ENCODE measurements at places on chromosomes 12 and 14. TPM values are rescaled to one million over a fixed set of nuclear protein-coding genes. Genes with fewer than 3 reads are reported as not detected.

- no peak for DNase-seq
Observed at GRCh38 chr14:59363531-59364226, 101.5 kb downstream of the GPR135 start.

GRCh38 chr14:65332141-65332871 is 80.2 kb upstream of the FUT8 start:
- no peak for DNase-seq

GRCh38 chr12:47377414-47378221 is 297.9 kb upstream of the AMIGO2 start:
- DNase-seq = peak; percentile 83

- no peak for DNase-seq
Observed at GRCh38 chr14:91315844-91316267, 71.4 kb upstream of the GPR68 start.

GRCh38 chr14:39419272-39419671 is 13.0 kb downstream of the FBXO33 start:
- DNase-seq = no peak

The IKZF4 gene
- 2.8 TPM for total RNA-seq

The DIO3 gene
- total RNA-seq = 1.5 TPM

The HCAR1 gene
- total RNA-seq = 0.19 TPM

The CAPZA3 gene
- not detected for total RNA-seq

The RTL1 gene
- 0.03 TPM for total RNA-seq

DNA sequence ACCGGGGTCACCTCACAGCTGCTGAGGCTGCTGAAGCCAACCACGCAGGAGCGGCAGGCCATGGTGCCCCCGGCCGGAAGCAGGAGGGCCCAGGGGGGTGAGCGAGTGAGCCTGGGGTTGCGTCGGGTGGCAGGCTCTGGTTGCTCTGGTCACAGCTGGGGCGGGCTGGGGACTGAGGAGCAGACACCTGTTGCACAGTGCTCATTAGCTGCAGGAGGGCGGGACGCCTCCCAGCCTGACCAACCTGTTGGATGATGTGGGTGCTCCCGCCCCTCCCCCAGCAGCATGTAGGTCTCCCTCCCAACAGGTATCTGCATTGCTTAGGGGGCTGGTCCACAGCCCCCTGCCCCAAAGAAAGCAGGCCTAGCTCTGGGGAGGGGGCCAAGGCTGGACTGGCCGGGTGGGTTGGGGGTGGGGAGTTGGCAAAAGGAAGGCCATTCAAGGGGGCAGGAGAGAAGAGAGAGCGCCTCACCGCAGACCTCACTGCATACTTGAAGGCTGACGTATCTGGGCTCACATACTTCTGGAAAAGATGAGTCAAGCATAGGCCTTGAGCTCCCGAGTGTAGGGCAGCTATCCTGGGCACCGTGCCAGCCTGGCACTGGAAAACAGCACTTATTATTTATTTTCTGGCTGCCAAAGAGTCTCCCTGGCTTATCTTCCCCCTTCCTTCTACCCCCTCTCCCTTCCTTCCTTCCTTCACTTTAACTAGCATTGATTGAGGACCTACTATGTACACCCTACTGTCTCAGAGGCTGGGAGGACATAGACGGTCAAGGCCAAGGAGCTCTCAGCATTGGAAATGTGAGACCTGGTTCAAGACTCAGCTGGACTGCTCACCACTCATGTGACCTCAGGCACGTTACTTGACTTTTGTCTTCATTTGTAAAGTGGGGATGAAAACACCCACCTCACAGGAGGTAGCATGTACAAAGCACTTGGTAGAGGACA is at the start of gene KRT80:
KRT80 (minus strand) TSS at position 174 of the 951 bp plus-strand sequence; CDS start at position 62, 112 bp downstream.
- peak; percentile 98 for DNase-seq

The CNOT2 gene
- total RNA-seq = 19.9 TPM

The SLC7A7 gene
- 6.4 TPM for total RNA-seq

The CCDC38 gene
- not detected for total RNA-seq

GRCh38 chr14:29652571-29652970 is 275.1 kb downstream of the PRKD1 start:
- no peak for DNase-seq

- DNase-seq = no peak
Observed at GRCh38 chr12:6843118-6843902, 2.6 kb downstream of the GNB3 start.

DNA sequence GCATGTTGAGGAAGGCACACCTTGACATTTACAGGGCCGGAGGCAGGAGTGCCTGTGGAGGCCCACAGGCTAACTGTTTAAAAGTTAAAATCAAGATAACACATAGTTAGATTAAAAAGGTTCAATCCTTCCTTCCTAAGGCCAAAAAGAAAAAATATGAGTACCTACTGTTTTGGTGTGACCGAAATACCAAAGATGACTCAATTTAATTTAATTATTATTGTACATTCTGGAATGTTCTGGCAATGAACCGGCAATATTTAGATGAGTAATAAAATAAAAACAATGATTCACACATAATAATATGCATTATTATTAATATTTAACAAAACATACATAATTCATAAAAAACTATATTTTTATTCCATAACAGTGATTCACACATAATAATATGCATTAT is 136.8 kb upstream of the NTF3 start:
- DNase-seq = no peak

GRCh38 chr12:108592033-108592909 is 5.6 kb downstream of the TMEM119 start:
- no peak for DNase-seq

- no peak for DNase-seq
Observed at GRCh38 chr12:42364692-42365091, 38.7 kb downstream of the PPHLN1 start.

GRCh38 chr14:60637479-60638315 is 11.6 kb downstream of the SIX1 start:
- DNase-seq = peak; percentile 62

The VWF gene
- total RNA-seq = 29.9 TPM
